ENCODE measurements at places on chromosomes 5 and 9.
A peak's percentile ranks its signal among the peaks of the same experiment; 100 is the strongest.

GRCh38 chr5:134188092-134188491, 11.3 kb upstream of the SKP1 start:
- no peak for DNase-seq

- DNase-seq, result no peak
Measured at GRCh38 chr9:132862533-132862932, 15.6 kb downstream of the AK8 start.

GRCh38 chr5:62450259-62450658, 37.7 kb downstream of the IPO11 start:
- no peak for DNase-seq

DNA sequence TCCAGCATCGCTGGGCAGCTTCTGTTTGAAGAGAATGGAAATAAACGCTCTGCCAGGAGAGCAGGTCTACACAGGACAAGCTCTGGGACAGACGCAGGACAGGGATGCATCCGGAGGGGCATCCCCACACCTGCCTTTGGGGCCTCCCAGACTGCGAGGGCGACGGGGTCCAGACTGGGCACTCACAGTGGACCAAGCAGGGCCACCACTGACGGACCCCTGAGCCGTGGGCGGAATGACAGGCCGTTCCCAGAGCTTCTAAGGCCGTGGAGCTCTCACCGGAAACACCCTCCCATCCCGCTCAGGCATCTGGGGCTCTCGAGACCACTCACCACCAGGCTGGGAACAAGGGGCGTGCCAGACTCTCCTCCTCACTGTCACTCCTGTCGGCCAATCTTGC, 10.5 kb upstream of the TMEM250 start:
- DNase-seq, result no peak

DNA sequence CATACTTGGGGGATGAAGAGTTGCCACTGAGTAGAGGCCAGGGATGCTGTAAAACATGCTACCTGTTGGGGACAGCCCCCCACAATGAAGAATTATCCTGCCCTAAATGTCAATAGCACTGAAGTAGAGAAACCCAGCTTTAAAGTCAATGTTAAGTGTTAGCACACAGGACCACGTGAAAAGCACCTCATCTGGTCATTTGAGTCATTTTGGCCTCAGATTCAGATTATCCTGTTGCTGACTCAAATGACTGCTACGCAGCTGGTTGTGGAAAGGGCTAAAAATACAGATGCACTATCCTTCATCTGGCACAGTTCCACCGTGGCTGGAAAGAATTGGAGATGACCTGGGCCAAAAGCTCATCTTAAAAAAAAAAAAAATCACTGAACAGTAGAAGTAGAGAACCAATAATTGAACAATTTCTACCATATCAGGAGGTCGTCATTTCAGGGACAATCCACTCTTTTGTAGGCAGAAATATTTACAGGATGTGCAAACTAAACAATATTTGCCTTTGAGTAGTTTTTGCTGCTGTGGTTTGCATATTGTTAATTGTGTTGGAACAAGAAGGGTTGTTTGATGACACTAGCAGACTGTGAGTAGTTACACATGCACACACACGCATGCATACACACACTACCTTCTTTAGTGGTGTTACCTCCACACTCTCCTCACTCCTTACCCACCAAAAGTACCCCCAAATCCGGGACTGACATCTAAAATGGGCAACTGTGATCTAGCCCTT, 195.3 kb upstream of the KLF9 start:
- no peak for DNase-seq

DNA sequence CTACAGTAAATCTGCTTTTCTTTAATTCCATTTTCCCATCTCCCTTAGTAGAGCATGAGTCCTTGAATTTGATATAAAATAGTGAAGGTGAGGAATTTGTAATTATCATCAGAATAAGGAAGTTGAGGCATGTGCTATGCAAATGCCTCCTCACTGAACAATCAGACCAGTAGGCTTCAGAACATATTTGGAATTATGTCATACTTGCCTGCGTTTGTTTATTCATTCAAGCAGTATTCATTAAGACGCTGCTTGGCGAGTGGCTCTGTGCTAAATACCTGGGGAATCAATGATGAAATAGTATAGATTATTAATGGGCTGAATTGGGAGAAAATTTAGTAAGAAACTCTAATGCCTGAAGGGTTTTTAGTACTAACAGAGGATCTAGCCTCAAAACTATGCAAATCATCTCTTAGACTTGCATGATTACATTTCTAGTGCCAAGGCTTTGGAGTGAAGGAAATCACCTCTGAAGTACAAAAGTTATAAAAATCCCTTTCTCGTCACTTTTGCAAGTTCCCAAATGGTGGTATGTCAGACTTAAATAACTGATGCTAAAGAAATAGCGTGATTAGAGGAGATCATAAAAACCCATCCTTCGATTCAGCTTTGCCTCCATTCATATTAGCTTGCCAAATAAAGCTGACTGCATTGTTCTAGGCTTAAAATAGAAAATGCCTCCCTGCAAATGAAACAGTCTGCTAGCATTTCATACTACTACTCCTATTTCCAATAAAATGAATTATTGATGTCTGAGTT, 141.7 kb downstream of the PCSK5 start:
- DNase-seq, result no peak

DNA sequence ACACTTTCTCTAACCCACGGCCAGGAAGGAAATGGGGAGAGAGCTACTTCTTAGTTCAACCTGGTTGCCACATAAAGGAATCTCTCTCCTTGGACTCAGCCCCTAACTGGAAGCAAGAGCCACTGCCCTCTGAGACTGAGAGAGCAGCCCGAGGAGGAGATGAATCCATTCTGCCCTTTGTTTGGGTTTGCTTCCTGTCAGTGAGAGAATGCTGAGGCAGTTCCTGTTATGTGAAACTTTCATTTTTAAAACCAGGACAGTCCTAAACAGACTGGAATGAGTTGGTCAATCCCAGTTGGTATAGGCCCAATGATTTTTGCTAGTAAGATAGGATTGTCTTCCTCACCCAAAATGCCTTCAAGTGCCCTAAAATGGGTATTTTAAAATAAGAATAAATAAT, 205.1 kb downstream of the NTRK2 start:
- DNase-seq, result peak; percentile 17

GRCh38 chr9:134929193-134930158, 11.8 kb upstream of the FCN1 start:
- DNase-seq, result no peak

GRCh38 chr9:78363221-78363620, 66.3 kb downstream of the PSAT1 start:
- DNase-seq, result no peak

- no peak for DNase-seq
Measured at GRCh38 chr5:150148117-150148927, 7.3 kb downstream of the PDGFRB start.

- DNase-seq, result no peak
Measured at GRCh38 chr9:74147906-74148305, 349.2 kb upstream of the RORB start.

DNA sequence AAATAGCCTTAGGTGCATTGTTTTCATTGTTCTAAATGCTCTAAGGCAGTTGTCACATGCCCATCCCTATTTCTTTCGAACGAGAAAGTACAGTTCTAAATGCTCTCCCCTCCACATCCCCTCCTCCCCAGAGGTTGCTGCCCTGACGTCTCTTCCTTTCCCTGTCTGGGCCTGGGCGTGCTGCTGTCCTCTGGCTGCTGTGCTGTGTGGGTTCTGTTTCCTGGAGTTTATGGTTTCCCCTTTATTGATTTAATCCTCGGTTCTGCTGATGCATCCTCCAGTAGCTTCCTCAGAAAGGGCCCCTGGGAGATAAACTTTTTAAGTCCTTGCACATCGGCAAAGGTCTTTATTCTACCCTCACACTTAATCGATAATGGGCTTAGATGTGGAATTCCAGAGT, 48.8 kb downstream of the MVB12B start:
- peak; percentile 67 for DNase-seq

GRCh38 chr5:172493002-172493401, 38.7 kb upstream of the SH3PXD2B start:
- DNase-seq, result no peak

DNA sequence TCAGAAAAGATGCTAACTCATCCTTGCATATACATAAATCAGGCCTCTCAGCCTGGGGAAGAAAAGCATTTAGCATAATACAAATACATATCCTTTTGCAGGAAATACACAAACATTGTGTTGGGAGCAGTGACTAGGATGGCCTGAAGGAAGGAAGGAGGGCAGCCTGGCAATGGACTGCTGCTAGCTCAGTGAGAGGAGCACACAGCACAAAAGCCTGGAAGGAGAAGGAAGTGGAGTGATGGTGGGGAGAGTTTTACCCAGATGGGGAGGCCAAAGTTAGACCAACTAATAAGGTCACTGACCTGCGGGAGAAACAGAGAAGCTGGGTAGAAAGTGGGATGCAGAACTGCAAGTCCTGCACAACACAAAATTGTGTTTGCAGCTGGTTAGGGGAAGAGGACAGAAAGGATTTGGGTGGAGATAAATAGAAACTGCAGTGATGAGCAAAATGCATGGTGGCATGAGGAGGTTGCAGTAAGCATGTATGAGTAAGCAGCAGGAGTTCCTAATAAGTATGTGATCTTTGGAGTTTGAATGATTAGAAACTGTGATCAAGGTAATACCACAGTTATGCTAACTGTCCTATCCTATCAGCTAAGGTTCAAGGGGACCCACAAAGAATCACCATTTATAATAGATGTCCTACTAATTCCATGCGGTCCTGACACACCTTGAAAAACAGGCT, 39.5 kb downstream of the SEMA6A start:
- no peak for DNase-seq

DNA sequence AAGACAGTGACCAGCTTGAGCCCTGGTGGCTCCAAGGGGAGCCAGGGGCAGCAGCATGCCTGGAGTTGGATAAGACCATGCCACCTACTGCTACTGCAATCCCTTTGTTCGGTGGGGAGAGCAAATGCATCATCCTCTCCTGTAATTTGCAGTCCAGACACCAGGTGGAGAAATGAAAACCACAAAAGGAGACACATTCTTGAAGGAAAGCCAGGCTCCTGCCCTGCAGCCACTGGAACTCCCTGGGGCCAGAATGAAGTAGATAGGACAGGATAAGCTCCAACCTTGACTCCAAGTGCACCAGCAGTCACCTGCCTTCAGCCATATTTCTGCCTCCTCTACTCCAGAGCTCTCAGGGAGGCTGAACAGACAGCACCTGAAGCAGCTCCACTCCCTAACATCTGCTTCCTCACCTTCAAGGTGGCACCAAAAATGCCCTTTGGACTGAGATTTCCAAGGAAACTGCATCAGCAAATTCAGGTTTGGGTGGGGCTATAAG, 65.1 kb upstream of the IQGAP2 start:
- no peak for DNase-seq

DNA sequence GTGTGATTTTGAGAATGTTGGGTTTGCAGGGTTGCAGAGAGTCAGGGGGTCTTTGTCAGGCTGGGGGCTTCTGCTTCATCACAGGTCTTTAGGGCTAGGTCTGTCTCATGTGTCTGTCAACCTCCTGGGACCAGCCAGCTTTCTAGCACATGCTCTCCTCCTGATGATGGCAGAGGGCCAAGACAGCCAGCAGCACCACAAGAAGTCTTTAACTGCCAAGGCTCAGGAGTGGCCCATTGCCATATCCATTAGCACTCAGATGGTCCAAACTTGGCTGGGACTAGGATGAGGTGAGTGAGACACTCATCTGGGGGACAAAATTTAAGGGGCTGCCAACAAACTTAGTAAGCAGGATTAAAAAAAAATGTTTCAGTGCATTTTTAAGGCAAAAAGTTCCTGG, 384.2 kb upstream of the CDH10 start:
- no peak for DNase-seq

DNA sequence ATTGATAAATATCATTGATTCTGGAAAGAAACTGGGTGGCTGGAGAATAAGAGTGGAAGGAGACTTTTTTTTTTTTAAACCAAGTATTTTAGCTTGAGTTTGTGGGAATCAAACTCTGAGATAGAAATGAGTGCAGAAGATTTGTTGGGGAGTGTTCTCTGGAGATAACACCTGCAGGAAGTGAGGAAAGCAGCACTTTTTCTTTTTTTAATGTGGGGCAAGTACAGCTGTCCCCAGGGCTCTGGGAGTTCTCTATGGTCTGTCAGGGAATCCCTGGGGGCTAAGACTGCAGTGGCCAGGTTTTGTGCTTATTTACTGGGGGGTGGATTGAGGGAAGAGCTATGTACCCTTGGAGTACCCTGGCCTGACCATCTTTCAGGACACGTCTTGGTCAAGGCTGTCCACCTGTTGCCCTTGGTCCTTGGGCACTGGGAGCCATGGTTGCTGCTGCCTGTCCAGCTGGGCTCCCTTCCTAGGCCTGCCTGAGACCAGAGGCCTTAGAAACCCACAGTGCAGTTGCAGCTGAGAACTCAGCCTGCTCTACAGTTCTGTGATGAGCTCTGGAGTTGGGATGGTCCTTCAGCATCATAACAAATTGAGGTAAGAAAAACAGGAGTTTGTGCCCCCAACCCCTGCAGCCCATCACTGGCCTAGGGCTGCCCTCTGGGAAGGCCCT, 85.8 kb downstream of the PHAX start:
- DNase-seq, result no peak

GRCh38 chr9:107480386-107480789, 9.2 kb downstream of the KLF4 start:
- no peak for DNase-seq

GRCh38 chr5:131228646-131229045, 35.2 kb upstream of the CDC42SE2 start:
- no peak for DNase-seq

- no peak for DNase-seq
Measured at GRCh38 chr9:138118601-138119071, 241.1 kb downstream of the CACNA1B start.

- no peak for DNase-seq
Measured at GRCh38 chr9:133457233-133457632, 2.5 kb upstream of the CACFD1 start.

DNA sequence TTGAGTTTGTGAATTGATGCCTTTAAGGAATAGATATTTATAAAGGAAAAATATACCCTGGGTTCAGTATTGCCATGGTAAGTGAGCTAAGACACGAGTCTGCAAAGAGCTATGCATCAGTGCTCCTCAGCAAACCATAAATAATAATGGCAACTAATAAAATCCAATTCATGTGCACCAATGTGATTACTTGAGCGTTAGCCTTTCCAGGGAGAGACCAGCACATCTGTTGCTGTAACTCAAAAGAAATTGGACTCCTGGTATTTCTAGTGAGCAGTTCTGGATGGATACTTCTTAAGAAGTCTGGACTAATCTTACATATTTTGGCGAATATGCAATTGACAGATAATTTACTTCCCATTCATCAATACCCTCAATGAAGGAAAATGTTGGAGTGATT, 373.3 kb downstream of the ARHGEF28 start:
- no peak for DNase-seq

DNA sequence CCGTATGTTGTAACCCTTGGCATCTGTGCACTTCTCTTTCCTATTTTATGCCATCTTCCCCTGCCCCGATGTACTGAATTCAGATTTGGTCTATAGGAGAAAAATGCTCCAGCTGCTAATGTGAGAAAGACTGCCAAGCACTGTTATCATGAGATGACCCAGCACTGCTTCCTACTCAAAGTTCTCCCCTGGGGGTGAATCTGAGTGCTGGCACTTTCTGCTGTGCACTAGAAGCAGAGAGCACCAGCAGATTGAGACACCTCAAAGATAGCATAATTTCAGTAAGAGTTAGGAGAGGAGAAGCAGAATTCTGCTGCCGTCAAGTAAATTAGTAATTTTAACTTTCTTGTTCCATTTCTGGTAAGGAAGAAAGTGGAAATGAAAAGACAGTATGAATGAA, 92.8 kb upstream of the ACOT12 start:
- DNase-seq, result no peak

Measured in NCI-H510A treated with DMSO at 0.1 percent for 48 hours (cell line).